ENCODE measurements at places on chromosomes 12 and 14.
A peak's percentile ranks its signal among the peaks of the same experiment; 100 is the strongest.

GRCh38 chr14:84826294-84826693 is 703.6 kb upstream of the FLRT2 start:
- H3K4me1 ChIP-seq: no peaks in the 10 kb centered on the region
- peak overlapping the region; percentile 33 for H3K27ac ChIP-seq
- no peak for DNase-seq
- H3K4me3 ChIP-seq: no peak overlapping the region

DNA sequence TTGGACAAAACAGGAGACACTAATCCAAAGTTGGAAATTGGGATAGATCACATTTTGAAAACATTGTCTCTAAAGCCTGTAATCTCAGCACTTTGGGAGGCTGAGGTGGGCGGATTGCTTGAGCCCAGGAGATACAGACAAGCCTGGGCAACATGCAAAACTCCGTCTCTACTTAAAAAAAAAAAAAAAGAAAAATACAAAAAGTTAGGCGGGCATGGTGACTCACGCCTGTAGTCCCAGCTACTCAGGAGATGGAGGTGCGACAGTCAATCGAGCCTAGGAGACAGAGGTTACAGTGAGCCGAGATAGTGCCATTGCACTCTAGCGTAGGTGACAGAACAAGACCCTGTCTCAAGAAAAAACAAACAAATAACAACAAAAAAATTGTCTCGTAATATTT is 152.1 kb downstream of the MGAT4C start:
- no peak for DNase-seq
- no peaks in the 10 kb centered on the region for H3K36me3 ChIP-seq
- H3K4me3 ChIP-seq: no peak overlapping the region
- H3K27me3 ChIP-seq: no peaks in the 10 kb centered on the region

GRCh38 chr12:50545786-50546185 is 41.0 kb downstream of the DIP2B start:
- no peak overlapping the region for H3K4me3 ChIP-seq
- H3K4me1 ChIP-seq: peaks cover 48% of the 10 kb centered on the region
- no peak for DNase-seq
- H3K36me3 ChIP-seq: no peaks in the 10 kb centered on the region
- peak overlapping the region; percentile 49 for H3K27ac ChIP-seq

- no peak overlapping the region for H3K4me3 ChIP-seq
- no peak for DNase-seq
- H3K4me1 ChIP-seq: peaks cover 36% of the 10 kb centered on the region
- H3K27me3 ChIP-seq: no peaks in the 10 kb centered on the region
- no peak overlapping the region for H3K27ac ChIP-seq
- no peaks in the 10 kb centered on the region for H3K36me3 ChIP-seq
Measured at GRCh38 chr12:46265102-46265501, 3.7 kb downstream of the SLC38A1 start.

- H3K27me3 ChIP-seq: no peaks in the 10 kb centered on the region
- H3K4me1 ChIP-seq: no peaks in the 10 kb centered on the region
- DNase-seq: no peak
Measured at GRCh38 chr14:39977198-39977597, 545.0 kb upstream of the FBXO33 start.

DNA sequence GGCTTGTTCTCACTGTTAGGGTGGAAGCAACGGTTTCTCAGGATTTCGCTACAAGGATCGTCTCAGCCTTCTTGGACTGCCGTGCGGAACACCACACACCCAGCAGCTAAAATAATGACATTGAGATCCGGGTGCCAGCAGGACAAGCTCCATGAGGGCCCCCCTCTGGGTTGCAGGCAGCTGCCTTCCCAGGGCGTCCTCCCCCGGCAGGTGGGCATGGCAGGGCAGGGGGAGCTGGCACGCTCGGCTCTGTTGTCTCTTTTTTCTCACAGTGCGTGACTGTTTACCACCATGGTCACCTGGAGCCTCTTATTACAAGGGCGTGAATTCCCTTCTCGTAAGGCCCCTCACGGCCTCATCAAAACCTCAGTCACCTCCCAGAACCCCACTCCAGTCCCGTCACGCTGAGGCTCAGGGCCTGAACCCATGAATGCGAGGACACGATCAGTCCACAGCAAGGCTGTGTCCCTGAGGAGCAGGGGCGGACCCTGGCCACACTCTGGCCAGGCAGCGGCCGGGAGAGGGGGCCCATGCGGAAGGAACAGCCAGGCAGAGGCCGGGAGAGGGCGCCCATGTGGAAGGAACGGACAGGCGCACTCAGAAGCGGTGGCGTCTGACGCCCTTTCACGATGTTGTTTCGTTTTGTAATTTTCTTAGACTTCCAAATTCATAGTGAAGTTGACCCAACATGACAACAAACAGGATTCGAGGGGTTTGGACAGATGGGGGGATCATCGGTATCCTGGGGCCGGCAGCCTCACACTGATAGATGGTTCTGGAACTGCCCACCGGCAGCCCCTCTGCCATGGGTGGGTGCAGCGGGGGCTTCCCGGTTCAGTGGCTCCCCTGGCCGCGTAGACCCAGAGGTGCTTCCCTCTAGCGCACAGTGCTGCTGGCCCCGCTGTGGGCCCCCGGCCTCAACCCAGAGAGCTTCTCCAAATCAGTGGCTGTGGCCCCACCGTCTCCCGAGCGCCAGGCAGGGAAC is 10.0 kb downstream of the LRCOL1 start:
- no peaks in the 10 kb centered on the region for H3K36me3 ChIP-seq
- peak; percentile 23 for DNase-seq
- peaks cover 30% of the 10 kb centered on the region for H3K4me1 ChIP-seq
- peaks cover 31% of the 10 kb centered on the region for H3K27me3 ChIP-seq
- peak overlapping the region; percentile 33 for H3K27ac ChIP-seq
- H3K4me3 ChIP-seq: peak overlapping the region; percentile 86

DNA sequence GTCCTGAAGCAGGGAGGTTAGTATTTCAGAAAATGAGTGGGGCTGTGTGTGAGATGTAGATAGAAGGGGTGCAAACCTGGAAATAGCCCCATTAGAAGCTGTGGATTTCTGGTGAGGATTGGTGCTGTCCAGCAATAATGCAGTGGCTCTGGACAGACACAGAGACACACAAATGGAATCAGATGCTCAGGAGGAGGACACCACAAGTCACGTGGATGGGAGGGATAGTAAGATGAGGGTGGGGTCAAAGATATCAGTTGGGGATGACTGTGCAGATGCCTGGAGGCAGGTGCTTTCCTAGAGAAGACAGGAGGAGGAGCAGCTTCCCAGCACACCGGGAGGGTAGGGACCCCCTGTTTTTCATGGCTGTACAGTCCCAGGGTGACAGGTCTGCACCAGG is 136.5 kb downstream of the PLXNC1 start:
- no peaks in the 10 kb centered on the region for H3K27me3 ChIP-seq
- no peak for DNase-seq
- H3K4me3 ChIP-seq: no peak overlapping the region
- H3K27ac ChIP-seq: no peak overlapping the region
- H3K4me1 ChIP-seq: peaks cover 27% of the 10 kb centered on the region

DNA sequence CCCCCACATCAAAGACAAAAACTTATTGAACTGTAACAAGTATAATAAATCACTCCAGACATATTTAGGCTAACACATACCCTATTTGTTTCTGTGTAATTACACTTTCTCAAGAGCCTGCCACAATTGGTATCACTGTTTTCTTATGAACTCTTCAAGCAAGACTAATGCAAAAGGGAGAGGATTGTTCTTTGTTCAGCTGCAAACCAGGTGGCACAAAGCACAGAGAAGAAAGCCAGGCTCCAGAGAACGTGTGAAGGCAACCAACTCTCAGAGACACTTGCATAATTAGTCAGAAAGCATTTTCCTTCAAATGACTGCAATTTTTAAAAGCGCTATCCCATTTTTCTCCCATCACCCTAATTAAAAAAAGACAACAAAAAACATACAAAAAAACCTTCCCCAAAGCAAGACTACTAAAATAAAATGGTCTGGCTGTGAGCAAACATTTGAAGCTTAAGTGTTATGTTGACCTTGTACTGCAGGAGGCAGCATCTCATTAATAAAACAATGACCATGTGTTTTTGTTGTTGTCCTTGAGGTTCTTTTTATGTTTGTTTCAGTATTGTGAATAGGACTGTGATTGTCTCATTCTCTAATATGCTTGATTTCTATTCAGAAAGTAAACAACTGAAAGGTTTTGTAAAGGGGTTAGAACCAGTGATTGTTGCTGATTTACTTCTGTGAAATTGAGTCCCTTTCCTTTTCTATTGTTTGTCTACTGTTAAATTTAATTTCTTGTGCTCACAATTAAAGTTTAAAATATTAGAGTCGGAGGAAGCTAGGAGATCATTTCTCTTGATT is 452.7 kb upstream of the PDE3A start:
- H3K4me1 ChIP-seq: no peaks in the 10 kb centered on the region
- H3K27me3 ChIP-seq: no peaks in the 10 kb centered on the region
- no peak overlapping the region for H3K27ac ChIP-seq
- no peaks in the 10 kb centered on the region for H3K36me3 ChIP-seq
- no peak for DNase-seq
- no peak overlapping the region for H3K4me3 ChIP-seq

DNA sequence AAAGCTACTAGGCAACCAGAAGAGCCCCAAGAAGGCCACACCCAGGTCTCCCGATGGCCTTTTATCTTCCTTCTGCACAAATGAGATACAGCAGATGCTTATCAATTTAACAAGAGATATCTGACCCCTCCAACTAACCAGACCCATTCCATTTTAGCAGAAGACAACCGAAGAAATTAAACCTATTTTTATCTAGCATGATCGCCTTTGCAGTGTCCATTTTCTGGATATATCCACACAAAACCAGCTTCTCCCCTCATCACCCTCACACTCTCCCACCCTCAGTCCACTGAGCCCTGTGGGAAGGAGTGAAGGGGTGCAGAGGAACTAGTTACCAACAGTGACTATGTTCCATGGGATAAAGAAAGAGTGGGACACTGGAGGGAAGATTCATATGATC is 20.9 kb upstream of the DHRS4 start:
- no peaks in the 10 kb centered on the region for H3K4me1 ChIP-seq
- no peak overlapping the region for H3K27ac ChIP-seq
- no peak for DNase-seq
- peaks cover 9% of the 10 kb centered on the region for H3K27me3 ChIP-seq

DNA sequence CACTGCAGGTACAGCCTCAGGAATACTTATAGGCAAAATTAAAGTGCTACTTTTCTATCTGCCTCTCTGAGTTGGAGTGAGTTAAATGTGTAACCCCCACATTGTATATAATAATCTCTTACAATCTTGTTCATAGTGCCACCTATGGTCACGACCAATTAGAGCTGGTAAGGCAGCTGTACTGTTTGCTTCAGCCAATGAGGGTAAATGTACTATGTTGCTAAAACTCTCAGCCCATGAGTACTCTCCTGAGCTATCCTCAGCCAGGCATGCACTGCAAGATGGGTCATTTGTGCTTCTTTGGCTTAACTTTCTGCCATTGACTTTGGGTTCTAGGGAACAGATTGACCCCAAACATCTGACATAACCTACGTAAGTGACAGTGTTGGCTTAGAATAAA is 15.0 kb upstream of the MDM2 start:
- no peak overlapping the region for H3K27ac ChIP-seq
- H3K36me3 ChIP-seq: no peaks in the 10 kb centered on the region
- H3K4me1 ChIP-seq: no peaks in the 10 kb centered on the region
- H3K27me3 ChIP-seq: no peaks in the 10 kb centered on the region
- no peak overlapping the region for H3K4me3 ChIP-seq

- peaks cover 8% of the 10 kb centered on the region for H3K36me3 ChIP-seq
- H3K4me1 ChIP-seq: peaks cover 49% of the 10 kb centered on the region
- H3K27me3 ChIP-seq: no peaks in the 10 kb centered on the region
- H3K27ac ChIP-seq: no peak overlapping the region
- no peak overlapping the region for H3K4me3 ChIP-seq
- no peak for DNase-seq
Measured at GRCh38 chr14:91029456-91030217, 30.8 kb downstream of the RPS6KA5 start.

GRCh38 chr14:100827101-100828021 is 1.4 kb downstream of the MEG3 start:
- H3K36me3 ChIP-seq: no peaks in the 10 kb centered on the region
- no peak overlapping the region for H3K4me3 ChIP-seq
- no peak for DNase-seq
- peaks cover 59% of the 10 kb centered on the region for H3K27me3 ChIP-seq

- no peaks in the 10 kb centered on the region for H3K36me3 ChIP-seq
- DNase-seq: no peak
- H3K27me3 ChIP-seq: no peaks in the 10 kb centered on the region
- no peak overlapping the region for H3K4me3 ChIP-seq
- H3K4me1 ChIP-seq: no peaks in the 10 kb centered on the region
- no peak overlapping the region for H3K27ac ChIP-seq
Measured at GRCh38 chr14:30180219-30180618, 252.6 kb upstream of the PRKD1 start.

DNA sequence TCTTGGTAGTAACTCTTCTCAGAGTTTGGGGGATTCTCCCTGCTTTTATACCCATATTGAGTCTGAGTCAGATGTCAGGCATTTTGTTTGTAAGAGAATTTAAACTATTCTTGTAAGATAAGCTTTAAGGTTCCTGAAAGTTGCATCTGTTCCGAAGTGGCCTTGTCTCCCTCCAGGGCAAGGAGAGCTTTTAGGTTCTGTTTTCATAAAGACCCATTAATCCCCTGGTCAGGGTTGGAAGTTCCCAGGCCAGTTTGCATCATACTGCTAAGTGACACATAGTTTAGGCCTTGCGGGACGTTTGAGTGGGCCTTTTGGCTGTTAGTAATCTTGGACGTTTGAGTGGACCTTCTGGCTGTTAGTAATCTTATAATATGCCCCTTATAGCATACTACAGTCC is 396.7 kb downstream of the NPAS3 start:
- H3K4me1 ChIP-seq: no peaks in the 10 kb centered on the region
- no peaks in the 10 kb centered on the region for H3K27me3 ChIP-seq
- H3K36me3 ChIP-seq: no peaks in the 10 kb centered on the region
- no peak overlapping the region for H3K4me3 ChIP-seq

DNA sequence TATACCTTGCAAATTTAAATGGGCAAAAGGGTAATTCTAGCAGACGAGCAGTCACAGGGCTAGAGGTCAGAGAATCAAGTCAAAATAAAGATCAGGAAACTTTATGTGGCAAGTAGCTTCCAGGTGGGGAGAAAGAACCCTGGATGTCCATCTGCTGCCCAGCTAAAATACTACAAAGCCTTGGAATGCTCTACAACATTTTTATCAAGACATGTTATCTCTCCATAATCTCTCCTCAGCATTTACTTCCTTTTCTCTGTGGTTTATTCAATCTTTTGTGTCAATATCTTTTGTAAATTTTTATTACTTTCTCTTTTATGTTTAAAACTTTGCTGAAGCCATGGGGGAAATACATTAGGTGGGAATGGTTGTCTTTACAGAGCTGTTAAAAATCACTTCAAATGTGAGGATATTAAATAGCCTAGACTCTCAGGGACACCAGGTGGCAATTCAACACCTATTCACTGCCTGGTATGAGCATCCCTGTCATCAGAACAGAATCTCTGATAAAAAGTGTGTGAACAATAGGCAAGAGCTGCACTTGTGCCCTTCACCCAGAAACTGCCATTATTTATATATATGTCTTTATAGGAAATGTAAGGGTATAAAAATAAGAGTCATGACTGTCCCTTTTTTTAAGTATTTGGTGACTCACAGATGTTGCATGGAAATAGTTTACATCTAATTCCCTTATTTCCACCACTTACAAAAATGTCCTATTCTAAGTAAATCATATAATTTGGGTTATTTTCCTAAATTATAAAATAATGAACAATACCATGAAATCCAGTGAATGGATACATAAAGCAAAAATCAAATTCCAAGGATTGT is 152.9 kb downstream of the EPS8 start:
- no peak for DNase-seq
- no peaks in the 10 kb centered on the region for H3K4me1 ChIP-seq
- H3K27ac ChIP-seq: no peak overlapping the region
- H3K4me3 ChIP-seq: no peak overlapping the region
- peaks cover 6% of the 10 kb centered on the region for H3K27me3 ChIP-seq

GRCh38 chr14:68978172-68978911 is 760 bp downstream of the ACTN1 start:
- peaks cover 55% of the 10 kb centered on the region for H3K27me3 ChIP-seq
- peak overlapping the region; percentile 81 for H3K4me3 ChIP-seq
- H3K36me3 ChIP-seq: no peaks in the 10 kb centered on the region
- peaks cover 13% of the 10 kb centered on the region for H3K4me1 ChIP-seq

All from naive B cell (primary cell).